ENCODE measurements at places on chromosomes 2 and 18. TPM values are rescaled to one million over a fixed set of nuclear protein-coding genes. Genes with fewer than 3 reads are reported as not detected.

DNA sequence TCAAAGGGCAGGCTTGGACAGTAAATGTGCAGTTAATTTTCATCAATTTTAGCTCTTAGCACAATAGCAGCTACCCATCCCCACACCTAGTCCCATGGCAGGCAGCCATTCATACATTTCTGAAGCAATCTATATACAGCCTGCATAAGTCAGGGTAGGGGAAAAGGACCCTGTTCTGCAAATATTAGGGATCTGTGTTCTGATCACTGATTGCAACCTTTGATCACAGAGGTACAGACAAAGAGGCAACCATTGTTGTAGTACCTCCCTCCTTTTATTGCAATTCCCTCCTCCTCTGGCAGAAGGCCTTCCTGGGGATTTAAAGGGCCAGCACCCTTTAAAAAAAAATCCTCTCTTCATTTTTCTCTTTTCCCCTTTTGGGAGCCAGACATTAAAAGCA lies 58.3 kb downstream of the KANSL1L start:
- DNase-seq, result no peak

- no peak for DNase-seq
Observed at GRCh38 chr18:2515908-2516625, 55.2 kb downstream of the METTL4 start.

GRCh38 chr2:119853777-119854399 lies 94.2 kb downstream of the PTPN4 start:
- no peak for DNase-seq

Gene IWS1
- total RNA-seq, result 40.8 TPM

DNA sequence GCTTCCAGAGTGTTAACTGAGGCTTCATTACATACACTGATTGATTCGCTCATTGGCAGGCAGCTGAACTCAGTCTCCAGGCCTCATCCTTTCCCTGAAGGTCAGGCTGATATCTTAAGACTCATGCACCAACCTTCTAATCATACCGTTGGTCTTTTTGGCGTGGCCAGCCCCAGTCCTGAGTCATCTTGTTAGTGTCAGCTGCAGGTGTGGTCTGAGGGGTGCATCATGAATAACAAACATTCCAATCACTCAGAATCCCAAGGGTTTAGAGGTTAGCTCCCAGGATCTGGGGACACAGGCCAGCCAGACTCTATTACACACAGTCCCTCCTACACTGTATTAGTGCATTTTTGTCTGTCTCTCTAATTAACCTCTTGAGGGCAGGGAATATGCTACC lies 271.5 kb downstream of the HRH4 start:
- DNase-seq, result no peak

GRCh38 chr2:10264506-10265328 lies 38.0 kb upstream of the HPCAL1 start:
- no peak for DNase-seq

- no peak for DNase-seq
Observed at GRCh38 chr2:218032336-218033171, 29.8 kb upstream of the TNS1 start.

DNA sequence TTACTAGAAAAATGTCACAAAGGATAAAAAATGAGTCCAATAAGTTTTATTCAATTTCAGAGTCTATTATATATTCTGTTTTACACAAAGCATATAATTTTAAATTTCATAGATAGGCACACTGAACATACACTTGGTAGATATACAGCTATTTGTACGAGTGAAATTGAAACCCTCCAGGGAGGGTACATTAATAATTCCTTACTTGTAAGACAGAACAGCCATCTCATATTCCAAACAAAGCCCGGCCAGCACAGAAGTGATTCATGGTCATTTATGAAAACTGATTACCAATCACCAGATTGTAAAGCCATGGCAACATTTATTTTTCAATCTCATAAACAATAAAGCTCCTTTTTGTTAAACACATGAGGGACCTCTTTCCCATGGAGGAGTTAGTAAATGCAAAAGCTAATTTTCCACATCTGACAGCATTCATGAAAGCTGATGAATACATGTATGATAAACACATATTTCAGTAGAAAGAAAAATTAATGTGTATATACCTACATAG lies 190.6 kb downstream of the TDRD15 start:
- no peak for DNase-seq

Gene OR6B2
- total RNA-seq, result not detected

Gene ORC4
- 25.5 TPM for total RNA-seq

- no peak for DNase-seq
Observed at GRCh38 chr2:170680172-170680941, 34.8 kb upstream of the SP5 start.

DNA sequence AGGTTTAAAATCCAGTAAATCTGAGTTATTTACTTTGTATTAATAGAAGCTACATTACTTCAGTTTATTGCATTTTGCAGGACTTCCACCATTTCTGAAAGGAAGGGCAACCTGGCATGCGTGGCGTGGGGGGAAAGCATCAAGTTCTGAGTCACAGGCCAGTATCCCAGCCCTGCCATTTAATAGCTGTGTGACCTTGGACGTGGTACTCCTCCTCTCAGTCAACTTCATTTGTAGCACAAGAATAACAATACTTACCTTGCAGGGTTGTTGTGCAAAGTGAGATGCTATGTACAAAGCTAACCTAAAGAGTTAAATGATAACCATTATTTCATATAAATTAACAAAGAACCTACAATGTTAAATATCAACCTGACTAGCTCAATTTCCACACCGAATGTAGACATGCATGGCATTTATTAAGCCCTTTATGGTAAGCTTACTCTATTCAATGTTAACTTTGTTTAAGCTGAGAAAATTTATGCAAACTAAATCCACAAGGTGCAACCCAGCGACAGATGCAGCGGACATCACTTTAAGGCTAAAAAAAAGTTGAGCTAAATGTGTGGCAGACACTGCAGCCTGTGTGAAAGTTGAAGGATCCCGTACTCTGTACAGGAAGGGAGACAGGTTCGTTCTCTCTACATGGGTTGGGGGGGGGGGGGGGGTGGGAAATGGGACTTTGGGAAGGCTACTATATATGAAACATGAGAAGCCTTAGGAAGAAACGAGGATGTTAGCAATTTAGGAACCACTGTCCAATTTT lies 17.2 kb upstream of the STPG4 start:
- no peak for DNase-seq

- DNase-seq, result no peak
Observed at GRCh38 chr2:187528042-187528441, 26.2 kb downstream of the TFPI start.

- DNase-seq, result no peak
Observed at GRCh38 chr2:132671151-132671835, 1.3 kb upstream of the LYPD1 start.

GRCh38 chr2:219155054-219155644 lies 5.5 kb downstream of the NHEJ1 start:
- DNase-seq, result no peak
